ENCODE measurements at places on chromosomes 4 and X. TPM values are rescaled to one million over a fixed set of nuclear protein-coding genes. Genes with fewer than 3 reads are reported as not detected.

The CXCL13 gene
- total RNA-seq: 6.2 TPM

The FAM47E gene
- 17.9 TPM for total RNA-seq

The ARSJ gene
- total RNA-seq: 8.8 TPM

DNA sequence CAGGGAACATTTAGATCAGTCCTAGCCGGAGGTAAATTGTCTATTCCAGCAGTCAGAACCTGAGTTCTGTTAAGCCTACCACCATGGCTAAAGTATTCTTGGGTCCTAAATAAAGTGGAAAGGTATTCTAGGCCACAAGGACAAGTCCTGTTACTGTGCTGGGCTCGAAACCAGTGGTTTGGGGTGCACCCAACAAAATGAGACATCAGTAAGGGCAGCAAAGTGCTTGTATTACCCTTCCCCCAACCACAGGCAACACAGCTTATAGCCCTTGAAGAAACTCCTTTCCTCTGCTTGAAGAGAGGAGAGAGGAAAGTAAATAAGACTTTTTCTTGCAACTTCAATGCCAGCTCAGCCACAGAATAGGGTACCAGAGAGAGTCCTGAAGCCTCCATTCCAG lies 1345.6 kb downstream of the PCDH18 start:
- DNase-seq: no peak

GRCh38 chrX:35380808-35381700 lies 417.1 kb upstream of the MAGEB16 start:
- no peak for DNase-seq

- DNase-seq: no peak
Measured at GRCh38 chr4:106353786-106354185, 14.8 kb downstream of the GIMD1 start.

GRCh38 chr4:145909281-145909715 lies 29.3 kb downstream of the ZNF827 start:
- DNase-seq: peak; percentile 71

DNA sequence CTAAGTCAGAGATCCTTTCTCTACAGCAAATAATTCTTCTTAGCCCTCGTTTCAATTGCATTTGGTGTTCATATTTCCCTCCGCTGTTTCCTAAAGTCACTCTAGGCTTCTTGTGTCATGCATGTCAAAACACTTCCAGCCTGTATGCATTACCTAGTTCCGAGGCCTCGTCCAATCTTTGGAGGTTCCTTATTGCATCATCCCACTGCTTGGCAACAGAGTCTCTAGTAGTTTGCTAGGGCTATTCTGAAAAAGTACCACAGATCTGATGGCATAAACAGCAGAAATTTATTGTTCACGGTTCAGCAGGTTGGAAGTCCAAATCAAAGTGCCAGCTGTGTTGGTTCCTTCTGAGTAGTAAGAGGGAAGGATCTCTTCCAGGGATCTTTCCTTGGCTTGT lies 5.9 kb downstream of the H2BW2 start:
- DNase-seq: no peak

- no peak for DNase-seq
Measured at GRCh38 chr4:66949419-66949818, 595.9 kb downstream of the CENPC start.

- no peak for DNase-seq
Measured at GRCh38 chr4:161248880-161249279, 914.9 kb downstream of the FSTL5 start.

- DNase-seq: no peak
Measured at GRCh38 chr4:23477905-23478304, 411.9 kb downstream of the PPARGC1A start.

GRCh38 chrX:78506248-78506647 lies 152.9 kb downstream of the RTL3 start:
- DNase-seq: no peak

GRCh38 chr4:128358231-128358912 lies 70.8 kb upstream of the PGRMC2 start:
- no peak for DNase-seq

DNA sequence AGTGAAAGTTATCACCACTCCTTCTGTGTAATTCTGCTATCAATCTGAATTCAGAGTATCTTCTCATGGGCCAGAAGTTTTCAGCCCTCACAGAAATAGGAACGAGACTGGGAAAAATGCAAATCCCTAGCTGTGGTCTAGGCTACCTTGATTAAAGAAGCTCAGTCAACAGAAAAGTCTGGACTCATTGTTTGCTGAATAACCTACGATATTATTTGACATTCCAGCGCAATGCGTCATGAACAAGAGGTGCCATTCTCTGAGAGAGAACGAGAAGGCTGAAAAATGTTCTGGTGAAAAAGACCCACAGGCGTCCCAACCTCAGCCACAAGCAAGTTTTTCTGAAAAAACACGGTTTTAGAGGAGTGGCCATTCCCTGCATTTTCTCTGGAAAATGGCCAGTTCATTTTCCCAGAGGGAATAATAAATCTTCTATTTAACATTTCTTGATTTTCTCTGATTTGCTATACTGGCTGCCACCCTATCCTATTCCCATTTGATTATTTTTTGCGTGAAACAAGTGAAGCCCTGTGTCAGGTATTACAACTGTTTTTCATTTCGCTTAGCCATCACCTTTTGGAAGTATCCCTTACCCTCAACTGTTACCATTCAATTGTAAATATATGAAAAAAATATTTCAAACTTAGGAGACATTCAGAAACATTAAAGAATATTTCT lies 1117.6 kb upstream of the PRKX start:
- no peak for DNase-seq

Data from breast epithelium (tissue), 4 donors.